ENCODE measurements at places on chromosomes 13 and 19.
A peak's percentile ranks its signal among the peaks of the same experiment; 100 is the strongest.

GRCh38 chr13:53038993-53039392 is 10.4 kb downstream of the OLFM4 start:
- no peak for DNase-seq

DNA sequence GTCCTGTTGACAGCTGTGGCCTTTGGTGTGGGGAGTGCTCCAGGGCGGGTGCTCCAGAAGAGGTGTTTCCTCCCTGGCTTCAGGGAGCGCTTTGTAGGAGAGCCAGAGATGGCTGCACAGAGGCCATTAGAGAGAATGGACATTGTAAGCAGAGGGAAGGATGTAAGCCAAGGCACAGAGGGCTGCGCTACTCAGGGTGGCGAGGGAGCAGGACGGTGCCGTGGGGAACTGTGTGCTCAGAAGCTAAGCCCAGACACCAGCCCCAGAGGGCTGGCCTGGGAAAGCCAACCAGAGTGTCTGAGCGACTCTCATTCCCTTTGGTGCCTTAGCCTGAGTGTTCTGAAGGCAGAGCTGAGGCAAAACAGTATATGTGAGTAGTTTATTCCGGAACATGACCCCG is 92.2 kb downstream of the TSHZ3 start:
- no peak for DNase-seq

GRCh38 chr13:23619068-23619855 is 49.0 kb downstream of the TNFRSF19 start:
- DNase-seq = no peak

DNA sequence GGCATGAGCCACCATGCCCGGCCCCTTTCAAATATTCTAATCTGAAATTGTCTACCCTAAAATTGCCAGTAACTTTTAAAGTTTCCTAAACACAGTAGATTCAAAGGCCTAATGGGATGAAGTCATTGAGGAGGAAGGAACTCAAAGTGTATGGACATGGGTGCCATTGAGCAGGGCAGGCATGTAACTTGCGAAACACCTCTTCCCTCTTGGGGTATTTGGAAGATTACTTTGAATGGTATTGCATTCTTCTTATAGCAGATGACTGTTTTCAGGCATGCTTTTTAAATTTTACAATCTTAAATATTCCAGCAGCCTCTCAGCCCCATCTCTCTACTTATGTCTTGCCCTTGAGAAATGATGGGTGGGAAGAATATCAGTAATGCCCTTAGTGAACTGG is 21.0 kb downstream of the TM9SF2 start:
- no peak for DNase-seq

DNA sequence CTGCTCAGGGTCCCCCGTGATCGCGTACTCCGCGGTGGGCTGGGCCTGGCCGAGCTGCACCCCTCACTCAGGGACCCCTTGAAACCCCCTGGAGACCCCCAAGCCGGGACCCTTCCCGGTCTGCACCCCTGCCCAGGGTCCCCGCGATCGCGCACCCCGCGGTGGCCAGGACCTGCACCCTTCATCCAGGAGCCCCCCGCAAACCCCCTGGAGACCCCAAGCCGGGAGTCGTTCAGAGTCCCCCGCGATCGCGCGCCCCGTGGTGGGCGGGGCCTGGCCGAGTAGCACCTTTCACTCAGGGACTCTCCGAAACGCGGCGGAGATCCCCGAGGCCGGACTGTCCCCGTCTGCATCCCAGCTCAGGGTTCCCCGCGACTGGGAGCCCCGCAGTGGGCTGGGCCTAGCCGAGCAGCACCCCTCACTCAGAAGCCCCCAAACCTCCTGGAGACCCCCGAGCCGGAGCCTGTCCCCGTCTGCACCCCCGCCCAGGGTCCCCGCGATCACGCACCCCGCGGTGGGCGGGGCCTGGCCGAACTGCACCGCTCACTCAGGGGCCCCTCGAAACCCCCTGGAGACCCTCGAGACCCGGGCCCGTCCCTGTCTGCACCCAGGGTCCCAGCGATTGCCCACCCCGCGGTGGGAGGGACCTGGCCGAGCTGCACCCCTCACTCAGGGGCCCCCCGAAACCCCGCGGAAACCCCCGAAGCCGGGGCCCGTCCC is 748 bp downstream of the LMNB2 start:
- peak; percentile 26 for DNase-seq

- no peak for DNase-seq
Measured at GRCh38 chr19:17210296-17210695, 4.9 kb upstream of the USE1 start.

- no peak for DNase-seq
Measured at GRCh38 chr13:59501004-59501403, 662.7 kb downstream of the DIAPH3 start.

DNA sequence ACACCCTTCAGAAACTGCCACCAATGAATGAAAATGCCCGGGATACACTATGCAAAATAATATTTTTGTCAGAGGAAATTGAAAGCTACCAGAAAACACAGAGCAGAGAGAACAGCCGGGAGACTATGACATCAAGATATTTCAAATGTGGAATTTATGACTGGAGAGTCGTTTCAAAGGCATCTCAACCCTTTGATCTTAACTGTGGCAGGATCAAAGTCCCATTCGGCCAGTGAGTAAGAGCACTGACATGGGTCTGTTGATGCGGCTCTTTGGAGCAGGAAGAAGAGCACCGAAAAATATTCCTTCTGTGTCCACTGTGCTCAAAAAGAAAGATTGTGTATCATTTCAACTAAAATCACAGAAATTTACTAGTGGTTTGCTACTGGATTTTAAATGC is 201.9 kb downstream of the RFC3 start:
- DNase-seq = no peak

GRCh38 chr13:94996445-94996844 is 284.1 kb upstream of the SOX21 start:
- no peak for DNase-seq

- no peak for DNase-seq
Measured at GRCh38 chr19:31908080-31908479, 437.3 kb upstream of the ZNF507 start.

DNA sequence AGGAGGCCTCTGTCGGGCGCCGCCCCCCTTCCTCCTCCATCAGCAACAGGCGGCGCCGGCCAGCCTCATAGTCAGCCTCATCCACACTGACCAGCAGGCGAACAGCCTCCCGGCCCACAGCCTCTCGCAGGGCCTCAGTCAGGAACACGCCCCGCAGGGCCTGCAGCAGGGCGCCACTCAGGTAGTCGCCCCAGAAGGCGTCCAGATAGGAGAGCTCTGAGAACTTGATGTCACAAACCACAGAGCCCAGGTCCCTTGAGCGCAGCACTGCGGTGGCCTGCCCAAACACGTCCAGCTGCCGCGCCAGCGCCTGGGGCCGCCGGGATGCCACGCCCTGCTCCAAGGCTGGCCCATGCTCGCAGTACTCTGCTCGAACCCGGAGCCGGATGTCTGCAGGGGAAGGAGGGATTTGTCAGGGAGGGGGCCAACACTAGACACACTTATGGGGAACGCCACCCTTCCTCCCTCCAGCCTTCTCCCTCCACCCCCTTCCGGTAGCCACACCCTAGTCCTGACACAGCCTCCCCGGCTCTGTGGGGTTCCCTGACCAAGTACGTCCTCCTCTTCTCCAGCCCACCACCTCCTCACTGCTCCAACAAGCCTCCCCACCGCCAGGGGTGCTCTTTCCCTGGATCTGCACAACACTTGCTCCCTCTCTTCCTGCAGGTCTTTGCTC is 17.9 kb downstream of the DEDD2 start:
- DNase-seq = peak; percentile 54

- DNase-seq = peak; percentile 40
Measured at GRCh38 chr19:14383661-14384555, 2.7 kb downstream of the ADGRE5 start.

GRCh38 chr19:23273022-23273589 is 22.9 kb upstream of the ZNF724 start:
- DNase-seq = no peak

GRCh38 chr19:44530777-44531176 is 1.3 kb upstream of the CEACAM20 start:
- DNase-seq = no peak

DNA sequence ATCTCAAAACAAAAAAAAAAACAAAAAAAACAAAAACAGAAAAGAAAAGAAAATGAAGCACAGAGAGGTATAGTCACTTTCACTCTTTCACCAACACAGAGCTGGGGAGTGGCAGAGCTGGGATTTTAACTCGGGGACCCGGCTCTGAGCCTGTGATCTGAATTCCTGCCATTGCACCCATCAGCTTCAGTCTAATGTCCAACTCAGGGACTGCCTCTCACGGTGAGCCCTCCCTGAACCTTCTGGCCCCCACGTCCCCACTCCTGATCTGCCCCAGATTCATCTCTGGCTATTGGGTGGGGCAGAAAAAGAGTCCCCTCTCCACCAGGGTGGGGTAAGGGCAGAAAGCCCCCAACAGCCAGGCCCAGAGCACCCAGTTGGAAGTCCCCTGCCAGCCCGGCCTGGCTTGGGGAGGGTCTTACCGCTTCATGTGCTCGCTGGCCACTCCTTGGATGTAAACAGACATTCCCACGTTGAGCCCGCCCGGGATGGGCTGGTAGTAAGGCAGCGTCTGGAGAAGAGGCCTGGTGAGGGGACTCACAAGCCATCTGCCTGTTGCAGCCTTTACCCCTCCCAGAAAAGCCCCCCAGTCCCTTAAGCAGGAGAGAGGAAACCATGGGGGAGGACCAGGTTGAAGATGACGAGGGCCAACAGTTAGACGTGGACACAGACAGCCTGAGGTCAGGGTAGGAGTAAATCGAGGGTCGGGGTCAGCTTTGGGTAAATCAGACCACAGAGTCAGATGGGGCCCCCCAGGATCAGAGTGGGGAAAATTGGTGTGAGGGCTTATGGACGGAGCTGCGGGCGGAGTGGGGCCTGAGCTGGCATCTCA is 520 bp downstream of the LGALS4 start:
- DNase-seq = no peak

DNA sequence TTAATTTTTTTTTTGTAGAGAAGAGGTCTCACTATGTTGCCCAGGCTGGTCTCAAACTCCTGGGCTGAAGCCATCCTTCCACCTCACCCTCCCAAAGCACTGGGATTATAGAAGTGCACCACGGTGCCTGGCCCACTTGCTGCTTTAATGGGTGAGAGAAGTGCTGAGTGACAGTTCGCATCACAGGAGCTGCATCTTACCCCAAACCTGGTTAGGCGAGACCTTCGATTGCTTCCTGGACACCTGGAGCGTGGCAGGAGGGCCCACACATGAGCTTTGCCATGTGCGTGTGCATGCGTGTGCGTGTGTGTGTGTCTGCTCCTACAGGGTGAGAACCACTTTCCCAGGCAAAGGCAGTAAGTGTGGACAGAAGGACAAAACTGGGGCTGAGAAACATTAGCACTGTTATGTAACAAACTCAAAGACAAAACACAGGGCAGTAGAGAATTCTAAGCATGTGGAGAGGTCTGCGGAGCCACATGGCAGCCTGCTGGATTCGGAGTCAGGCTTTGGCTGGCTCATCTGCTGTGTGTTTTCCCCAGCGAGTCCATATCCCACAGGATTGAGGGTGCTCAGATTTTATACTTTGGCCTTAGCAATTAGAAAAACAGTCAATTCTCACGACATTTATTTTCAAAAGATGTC is 11.7 kb upstream of the MTIF3 start:
- DNase-seq = no peak

GRCh38 chr13:30837227-30838159 is 68.6 kb upstream of the MEDAG start:
- DNase-seq = no peak

- DNase-seq = peak; percentile 69
Measured at GRCh38 chr19:13839130-13839937, 37.6 kb upstream of the NANOS3 start.

GRCh38 chr19:2702170-2703076 is at the start of gene GNG7:
Gene GNG7, minus strand, starts transcription at chr19:2702694. Its CDS starts 182,006 bp downstream, at chr19:2520688.
- peak; percentile 88 for DNase-seq

DNA sequence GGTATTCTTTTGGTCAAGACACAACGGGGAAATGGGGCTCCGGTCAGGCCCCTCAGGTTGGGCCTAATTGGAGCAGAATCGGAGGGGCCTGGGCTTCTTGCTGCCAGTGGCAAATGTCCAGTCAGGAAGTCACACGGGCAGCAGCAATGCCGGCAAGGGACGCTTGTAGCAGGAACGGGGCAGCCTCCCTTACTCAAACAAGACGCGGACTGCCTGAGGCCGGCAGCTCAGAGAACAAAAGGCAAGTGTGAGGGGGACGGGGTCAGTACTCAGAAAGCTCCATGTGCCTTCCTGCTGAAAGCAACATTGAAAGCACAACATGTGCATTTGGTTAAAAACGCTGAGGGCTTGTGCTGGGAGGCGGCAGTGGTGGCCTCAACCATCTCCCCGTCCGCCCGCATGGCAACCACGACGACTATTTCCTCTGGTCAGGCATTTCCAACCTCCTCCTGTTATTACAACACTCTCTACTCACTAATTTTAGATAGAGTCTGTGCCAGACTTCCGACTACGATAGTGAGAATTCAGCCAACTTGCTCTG is 20.5 kb upstream of the RASA3 start:
- DNase-seq = no peak

GRCh38 chr13:111384441-111385182 is 64.2 kb downstream of the TEX29 start:
- no peak for DNase-seq

- no peak for DNase-seq
Measured at GRCh38 chr13:111338841-111339240, 18.4 kb downstream of the TEX29 start.

DNA sequence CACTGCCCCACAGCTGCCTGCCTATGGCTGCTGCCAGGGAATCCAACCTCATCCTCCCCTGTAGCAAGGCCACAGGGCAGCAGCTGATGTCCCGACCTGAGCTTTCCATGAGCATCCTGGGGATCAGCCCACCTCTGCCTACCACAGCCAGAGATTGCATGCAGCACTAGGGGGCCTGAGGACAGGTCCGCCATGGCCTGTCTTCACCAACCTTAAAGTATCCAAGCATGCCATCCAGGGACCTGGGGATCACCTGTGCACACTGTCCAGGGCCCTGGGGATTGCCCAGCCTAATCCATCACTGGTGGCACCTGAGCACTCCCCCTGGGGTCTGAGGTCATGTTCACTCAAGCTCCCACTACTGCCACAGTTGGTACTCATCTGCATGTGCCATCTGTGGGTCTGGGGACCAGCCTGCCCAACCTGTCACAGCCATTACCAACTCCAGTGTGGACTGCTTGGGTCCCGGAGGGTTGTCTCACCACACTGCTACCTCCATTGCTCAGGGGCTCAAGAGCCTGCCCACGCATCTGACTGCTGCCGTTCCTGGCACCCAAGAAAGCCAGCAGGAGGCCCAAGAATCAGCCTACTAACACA is 53.0 kb downstream of the KCTD15 start:
- no peak for DNase-seq

DNA sequence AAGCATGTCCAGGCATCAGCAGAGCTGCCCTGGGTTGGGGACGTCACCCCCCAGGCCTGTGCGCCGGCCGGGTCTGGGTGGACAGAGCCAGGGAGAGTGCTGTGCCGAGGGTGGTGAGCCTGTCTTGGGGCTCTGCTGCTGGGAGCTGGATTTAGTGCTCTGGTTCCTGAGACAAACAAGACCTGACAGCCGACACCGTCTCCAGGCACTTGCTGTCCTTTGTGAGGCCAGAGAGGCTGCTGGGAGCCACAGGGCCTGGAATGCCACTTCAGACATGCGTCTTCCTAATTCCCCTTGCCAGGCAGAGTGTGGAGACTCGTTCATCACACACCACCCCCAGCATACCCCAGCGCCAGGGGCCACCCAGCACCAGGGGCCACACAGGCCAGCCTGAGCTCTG is 165.8 kb downstream of the KDM4B start:
- DNase-seq = no peak

Data from activated effector memory CD4-positive, alpha-beta T cell treated with Interleukin-2 at 50 U/mL for 16 hours (primary cell).